Pancreas (tissue), 10 donors: ENCODE measurements at places on chromosomes 1 and 21.

GRCh38 chr1:165925498-165926079 is 98.2 kb downstream of the UCK2 start:
- H3K36me3 ChIP-seq = no peaks in the 10 kb centered on the region
- DNase-seq = no peak
- H3K27ac ChIP-seq = no peak overlapping the region

DNA sequence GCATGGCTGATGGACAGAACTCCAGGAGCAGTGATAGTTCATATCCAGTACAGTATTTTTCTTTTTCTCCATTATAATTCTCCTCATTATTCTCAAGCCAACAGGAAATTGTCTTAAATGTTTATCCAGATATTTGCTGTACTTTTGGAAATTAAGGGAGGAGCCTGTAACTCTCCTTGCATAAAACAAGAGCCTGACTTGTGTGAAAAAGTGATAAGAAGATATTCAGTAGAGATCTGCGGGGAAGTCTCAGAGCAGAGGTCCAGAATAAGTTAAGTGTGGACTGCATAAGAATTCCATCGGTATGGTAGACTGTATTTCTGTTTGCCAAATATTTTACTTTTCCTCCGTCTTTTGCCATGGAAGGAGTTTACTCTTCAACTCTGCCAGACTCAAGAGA is 70.2 kb downstream of the BACH1 start:
- no peaks in the 10 kb centered on the region for H3K4me1 ChIP-seq
- H3K4me3 ChIP-seq = no peak overlapping the region
- no peaks in the 10 kb centered on the region for H3K27me3 ChIP-seq
- H3K36me3 ChIP-seq = no peaks in the 10 kb centered on the region
- H3K27ac ChIP-seq = no peak overlapping the region

GRCh38 chr1:159598196-159598595 is 10.6 kb downstream of the APCS start:
- DNase-seq = no peak
- H3K36me3 ChIP-seq = no peaks in the 10 kb centered on the region
- H3K4me3 ChIP-seq = no peak overlapping the region
- H3K4me1 ChIP-seq = no peaks in the 10 kb centered on the region

DNA sequence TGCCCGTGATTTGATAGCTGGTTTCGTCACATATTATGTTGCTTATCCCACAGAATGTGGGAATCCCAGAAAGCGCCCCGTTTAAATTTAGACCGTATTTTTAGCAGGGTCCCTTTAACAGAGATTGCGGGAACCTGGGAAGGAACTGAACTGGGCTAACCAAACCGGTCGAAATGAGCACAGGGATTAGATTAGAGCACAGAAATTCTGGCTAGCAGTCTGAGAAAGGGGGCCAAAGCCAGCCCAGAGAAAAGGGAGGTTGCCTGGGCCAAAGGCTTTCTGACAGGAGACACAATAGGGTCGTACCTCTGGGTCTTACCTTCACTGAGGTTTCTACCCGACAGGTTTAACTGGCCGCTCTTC is 327 bp downstream of the LRRC40 start:
- peak overlapping the region; percentile 37 for H3K4me3 ChIP-seq
- no peaks in the 10 kb centered on the region for H3K27me3 ChIP-seq
- H3K4me1 ChIP-seq = peaks cover 21% of the 10 kb centered on the region
- DNase-seq = no peak
- H3K36me3 ChIP-seq = no peaks in the 10 kb centered on the region

DNA sequence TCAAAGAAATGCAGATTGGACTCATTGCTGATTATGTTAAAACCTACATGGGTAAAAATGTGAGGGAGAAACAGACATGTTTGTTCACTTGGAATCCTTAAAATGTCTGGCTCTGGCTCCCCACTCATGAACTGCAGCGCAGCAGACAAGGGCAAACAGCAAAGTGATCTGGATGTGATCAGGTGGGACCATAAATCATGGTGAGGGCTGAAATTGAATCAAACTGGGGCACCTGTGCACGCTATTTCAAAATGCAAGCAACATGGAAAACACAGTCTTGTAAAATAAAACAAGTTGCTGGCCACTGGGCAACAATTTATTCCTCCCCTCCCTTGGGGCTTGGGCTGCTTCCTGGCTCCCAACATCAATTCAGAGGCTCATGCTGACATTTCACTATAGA is 373.4 kb downstream of the SEC16B start:
- no peaks in the 10 kb centered on the region for H3K27me3 ChIP-seq
- H3K36me3 ChIP-seq = no peaks in the 10 kb centered on the region
- no peak overlapping the region for H3K4me3 ChIP-seq
- no peaks in the 10 kb centered on the region for H3K4me1 ChIP-seq
- DNase-seq = no peak

- H3K4me1 ChIP-seq = no peaks in the 10 kb centered on the region
- H3K36me3 ChIP-seq = no peaks in the 10 kb centered on the region
- H3K27ac ChIP-seq = no peak overlapping the region
- H3K27me3 ChIP-seq = no peaks in the 10 kb centered on the region
- H3K4me3 ChIP-seq = no peak overlapping the region
Observed at GRCh38 chr21:20646431-20647165, 351.6 kb upstream of the NCAM2 start.

DNA sequence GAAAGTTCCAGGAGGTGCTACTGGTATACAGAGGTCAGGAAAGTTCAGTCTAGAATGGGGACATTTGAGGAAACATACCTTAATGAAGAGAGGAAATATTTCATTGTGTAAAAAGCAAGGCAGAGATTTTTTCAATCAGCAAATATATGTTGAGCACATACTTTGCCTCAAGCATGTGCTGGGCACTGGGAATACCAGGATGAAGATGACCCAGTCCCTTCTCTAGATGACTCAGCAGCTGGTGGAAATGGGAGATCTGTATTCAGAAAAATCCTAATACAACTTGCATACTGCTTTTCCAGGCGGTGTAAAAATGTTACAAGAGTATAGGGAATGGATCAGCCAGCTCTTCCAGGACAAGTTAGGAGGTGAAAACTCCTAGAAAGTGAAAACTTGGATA is 229.3 kb downstream of the FGGY start:
- no peaks in the 10 kb centered on the region for H3K4me1 ChIP-seq
- no peaks in the 10 kb centered on the region for H3K36me3 ChIP-seq
- DNase-seq = no peak
- no peak overlapping the region for H3K27ac ChIP-seq

DNA sequence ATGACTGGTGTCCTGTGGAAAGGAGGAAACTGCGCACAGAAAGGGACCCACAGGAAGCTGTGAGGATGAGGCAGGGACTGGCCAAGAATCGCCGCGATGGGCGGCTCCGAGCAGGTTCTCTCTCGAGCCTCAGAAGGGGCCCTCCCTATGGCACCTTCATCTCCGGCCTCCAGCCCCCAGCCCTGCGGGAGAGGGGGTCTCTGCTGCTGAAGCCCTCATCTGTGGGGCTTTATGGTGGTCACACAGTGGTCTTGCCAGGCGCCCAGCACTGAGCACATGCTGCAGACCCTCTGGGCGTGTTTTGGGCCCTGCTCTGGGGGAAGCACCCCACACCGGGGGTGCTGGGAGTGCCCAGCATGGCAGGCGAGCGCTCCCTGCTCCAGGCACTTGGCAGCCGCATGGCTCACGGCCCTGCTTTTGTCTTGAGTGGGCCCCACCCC is 86.6 kb upstream of the ACTRT2 start:
- H3K4me1 ChIP-seq = no peaks in the 10 kb centered on the region
- H3K4me3 ChIP-seq = no peak overlapping the region
- DNase-seq = no peak
- no peaks in the 10 kb centered on the region for H3K36me3 ChIP-seq
- no peaks in the 10 kb centered on the region for H3K27me3 ChIP-seq

DNA sequence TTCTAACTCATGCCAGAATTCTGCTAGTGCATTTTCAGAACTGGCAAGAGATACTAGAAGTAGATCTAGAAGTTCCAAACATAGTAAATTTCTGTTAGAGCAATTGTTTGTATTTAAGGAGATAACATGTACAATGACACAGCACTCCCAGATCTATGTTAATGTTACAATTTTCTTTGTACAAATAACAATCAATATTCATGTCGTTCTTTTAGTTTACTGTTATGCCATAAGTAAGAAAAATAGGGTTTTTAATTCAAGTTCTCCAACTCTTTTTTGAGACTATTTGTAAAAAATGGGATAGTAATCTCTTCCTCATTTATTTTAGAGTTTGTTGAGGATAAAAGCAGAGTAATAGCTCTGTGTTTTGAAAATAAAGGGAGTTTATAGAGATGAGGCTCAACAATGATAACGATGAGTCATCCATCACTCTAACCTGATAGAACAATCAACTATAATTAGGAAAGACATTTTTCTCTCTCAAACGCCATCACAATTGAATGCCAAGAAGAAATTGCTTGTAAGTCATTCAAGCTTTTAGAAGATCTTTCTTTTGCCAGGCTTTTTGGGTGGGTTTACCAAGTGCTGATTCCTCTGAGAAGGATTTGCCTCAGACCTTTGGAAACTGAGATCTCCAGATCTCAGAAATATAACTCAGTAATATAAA is 638 bp downstream of the CD84 start:
- H3K36me3 ChIP-seq = no peaks in the 10 kb centered on the region
- no peaks in the 10 kb centered on the region for H3K4me1 ChIP-seq
- no peak for DNase-seq

DNA sequence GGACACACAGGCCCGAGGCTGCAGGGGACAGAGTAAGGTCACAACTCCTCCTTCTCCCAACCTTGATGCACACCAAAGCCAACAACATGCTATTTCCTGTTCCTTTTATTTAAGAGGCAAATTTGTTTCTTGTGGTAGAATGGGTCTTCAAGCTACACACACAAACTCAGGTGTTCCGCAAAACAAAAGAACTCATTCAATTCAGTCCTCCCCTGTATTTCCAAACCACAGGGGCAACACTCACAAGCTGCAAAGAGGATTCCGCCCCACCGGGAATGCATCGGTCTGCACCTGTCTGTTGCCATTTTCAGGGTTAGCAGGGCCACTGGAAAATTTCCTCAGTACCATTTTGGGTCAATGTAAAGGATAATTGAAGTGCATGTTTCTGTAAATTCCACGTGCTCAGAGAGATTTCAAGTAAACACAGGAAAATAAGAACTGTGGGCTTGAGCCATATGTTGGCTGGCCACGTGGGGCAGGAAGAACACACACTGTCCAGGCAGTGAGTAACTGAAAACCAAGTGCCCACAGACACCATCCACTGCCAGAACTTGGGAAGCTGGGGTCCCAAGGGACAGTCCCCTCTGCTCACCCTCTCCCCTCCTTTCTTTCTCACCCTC is 145.2 kb upstream of the ERG start:
- H3K4me1 ChIP-seq = no peaks in the 10 kb centered on the region
- H3K4me3 ChIP-seq = no peak overlapping the region
- H3K27me3 ChIP-seq = peaks cover 4% of the 10 kb centered on the region
- DNase-seq = no peak

DNA sequence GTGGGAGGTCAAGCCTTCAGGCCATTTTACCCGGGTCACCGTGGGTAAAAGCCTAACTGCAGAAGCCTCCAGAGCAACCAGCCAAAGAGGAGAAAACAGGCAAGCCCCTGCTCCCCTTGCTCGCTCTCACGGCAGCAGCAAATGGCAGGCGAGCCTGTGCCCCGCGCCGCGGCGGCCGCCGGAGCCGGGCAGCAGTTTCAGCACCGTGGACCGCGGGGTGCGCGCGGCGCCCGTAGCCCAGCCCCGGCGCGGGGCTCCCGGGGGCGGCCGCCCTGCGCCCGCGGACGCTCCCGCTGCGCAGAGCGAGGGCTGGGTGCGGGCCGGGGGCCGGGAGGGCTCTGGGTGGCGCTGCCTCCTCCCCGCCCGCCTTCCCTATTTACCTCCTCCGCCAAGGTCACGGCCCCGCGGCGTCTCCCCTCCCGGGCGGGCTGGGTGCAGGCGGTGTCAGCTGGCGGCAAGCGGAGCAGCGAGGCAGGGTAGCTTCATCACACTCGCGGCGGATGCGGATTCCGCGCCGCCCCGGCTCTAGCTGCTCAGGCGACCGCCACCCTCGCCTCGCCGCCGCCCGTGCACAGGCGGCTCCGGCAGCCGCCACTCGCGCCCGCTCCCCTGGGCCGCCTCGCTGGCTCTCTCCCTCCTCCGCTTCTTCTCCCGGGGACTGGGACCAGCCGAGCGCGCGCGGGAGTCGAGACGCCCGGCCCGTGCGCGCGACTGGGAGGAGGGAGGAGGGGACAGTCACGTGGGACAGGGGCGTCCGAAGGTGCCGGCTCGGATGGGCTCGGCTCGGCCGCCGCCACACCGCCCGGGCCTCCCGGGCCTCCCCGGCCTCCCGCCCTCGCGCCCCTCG is at the start of gene RGS7:
Gene RGS7, minus strand, starts transcription at position 687 of the 847 bp plus-strand sequence.
- H3K27ac ChIP-seq = no peak within 1 kb of the TSS
- no peaks in the 10 kb centered on the region for H3K4me1 ChIP-seq
- H3K27me3 ChIP-seq = no peaks in the 10 kb centered on the region
- DNase-seq = peak; percentile 33

DNA sequence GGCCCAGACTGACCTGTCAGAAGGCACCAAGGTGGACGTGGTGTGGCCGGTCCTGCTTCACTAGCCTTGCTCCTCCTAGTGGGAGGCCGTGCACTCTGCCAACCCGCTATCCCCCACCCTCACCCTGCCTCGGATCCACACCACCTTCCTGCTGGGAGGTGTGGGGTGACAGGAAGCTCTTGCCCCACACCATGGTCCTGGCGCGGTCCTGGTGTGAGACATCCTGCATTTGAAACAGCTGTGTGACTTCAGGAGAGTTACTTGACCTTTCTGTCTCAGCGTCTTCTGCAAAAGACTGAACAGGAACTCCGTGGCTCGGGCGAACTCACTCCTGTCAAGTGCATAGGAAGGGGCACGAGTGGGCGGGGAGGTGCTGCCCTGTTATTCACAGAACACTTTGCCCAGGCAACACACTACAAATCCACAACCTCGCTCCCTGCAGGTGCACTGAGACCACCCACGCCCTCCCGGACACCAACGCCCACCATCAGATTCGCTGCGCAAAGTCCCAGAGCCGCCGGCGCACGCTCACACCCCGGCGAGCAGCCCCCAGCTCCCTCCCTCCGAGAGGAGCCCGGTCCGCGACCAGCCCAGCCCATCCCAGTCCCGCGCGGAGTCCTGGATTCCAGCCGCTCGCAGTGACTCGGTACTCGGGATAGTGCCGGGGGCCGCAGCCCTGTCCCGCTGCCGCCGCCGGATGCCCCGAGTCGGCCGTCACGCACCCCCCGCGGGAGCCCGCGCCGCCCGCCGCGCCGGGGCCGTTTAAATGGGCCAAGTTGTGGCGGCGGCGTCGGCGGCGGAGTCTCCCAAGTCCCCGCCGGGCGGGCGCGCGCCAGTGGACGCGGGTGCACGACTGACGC is at the start of gene SAMD11:
Gene SAMD11, plus strand, starts transcription at position 793 of the 860 bp plus-strand sequence. CDS start 509 bp downstream, outside the sequence.
- H3K4me1 ChIP-seq = peaks cover 13% of the 10 kb centered on the region
- H3K4me3 ChIP-seq = peak within 1 kb of the TSS; percentile 30
- peak; percentile 93 for DNase-seq
- no peak within 1 kb of the TSS for H3K27ac ChIP-seq
